ENCODE measurements at places on chromosomes 13 and 19.
A peak's percentile ranks its signal among the peaks of the same experiment; 100 is the strongest.

- DNase-seq, result peak; percentile 43
Measured at GRCh38 chr19:3783660-3784584, 2.3 kb downstream of the MATK start.

DNA sequence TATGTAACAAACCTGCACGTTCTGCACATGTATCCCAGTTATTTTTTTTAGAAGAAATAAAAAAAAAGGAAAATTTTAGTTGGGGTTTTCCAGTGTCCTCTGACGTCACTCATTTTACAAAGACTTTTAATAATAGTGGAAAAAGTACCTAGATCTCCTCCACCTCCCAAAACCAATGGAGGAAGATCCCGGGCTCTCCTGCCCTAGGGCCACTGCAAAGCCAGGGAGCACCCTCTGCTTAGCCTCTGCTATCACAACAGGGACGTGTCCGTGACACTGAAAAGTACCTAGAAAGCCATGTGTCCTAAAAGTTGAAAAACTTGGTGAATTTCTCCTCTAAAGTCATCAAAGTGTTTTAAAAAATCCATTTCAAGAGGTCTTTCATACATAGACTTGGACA, 46.7 kb upstream of the IRS2 start:
- no peak for DNase-seq

- DNase-seq, result no peak
Measured at GRCh38 chr19:56146904-56147303, 5.8 kb downstream of the ZNF444 start.

DNA sequence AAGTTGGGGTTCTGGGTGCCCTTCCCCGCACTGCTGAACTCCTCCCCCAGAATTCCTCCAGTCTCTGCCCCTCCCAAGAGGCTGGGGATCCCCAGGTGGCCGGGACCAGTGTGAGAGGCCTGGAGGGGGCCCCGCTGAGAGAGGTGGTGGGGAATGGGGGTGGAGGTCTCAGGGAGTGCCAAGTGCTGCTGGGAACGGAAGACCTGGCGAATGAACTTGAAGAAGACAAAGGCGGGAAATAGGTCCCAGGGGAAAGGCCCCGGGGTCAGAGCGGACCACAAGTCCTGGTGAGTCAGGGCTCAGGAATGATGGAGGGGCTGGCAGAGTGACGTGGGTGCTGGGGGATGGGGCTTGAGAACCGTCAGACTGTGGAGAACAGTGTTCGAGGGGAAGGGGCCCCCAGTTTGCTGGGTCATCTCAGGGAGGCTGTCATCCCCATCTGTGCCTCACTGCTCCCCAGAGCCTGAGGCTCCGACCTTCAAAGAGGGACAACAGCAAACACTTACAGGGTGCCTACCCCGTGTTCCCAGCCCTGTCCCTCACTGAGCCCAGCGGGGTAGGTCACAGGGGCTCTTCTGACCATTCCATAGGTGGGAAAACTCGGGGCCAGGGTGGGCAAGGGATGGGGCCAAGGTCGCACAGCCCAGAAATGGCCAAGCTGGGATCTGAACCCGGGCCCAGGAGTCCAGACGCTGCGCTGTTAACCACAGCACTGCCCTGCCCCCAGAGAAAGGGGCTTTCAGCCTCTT, 16.0 kb upstream of the SEMA6B start:
- no peak for DNase-seq

- DNase-seq, result peak; percentile 96
Measured at GRCh38 chr19:5790559-5791520, at the start of gene DUS3L. Gene DUS3L, minus strand, starts transcription at chr19:5791163. Its CDS starts 22 bp downstream, at chr19:5791141.

DNA sequence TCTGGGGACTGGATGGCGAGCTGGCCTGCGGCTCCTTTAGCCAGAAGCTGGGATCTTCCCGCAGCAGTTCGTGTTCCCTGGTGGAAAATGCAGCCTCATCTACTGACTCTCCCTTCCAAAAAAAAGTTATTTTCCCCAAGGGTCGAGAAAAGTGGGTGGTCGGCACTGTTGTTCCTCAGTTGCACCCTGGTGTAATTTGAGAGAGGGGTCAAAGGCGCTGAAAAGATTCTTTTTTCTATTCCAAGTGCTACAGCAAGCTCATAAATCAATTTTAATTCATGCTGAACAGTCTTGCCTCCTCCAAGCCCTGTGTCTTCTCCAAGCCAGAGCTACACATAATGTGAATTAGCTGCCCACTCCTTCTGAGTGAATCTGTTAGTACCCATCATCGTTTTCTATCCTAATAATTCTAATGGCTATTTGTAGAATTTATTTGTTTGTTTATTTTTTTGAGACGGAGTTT, 774 bp downstream of the SLC25A15 start:
- DNase-seq, result no peak

DNA sequence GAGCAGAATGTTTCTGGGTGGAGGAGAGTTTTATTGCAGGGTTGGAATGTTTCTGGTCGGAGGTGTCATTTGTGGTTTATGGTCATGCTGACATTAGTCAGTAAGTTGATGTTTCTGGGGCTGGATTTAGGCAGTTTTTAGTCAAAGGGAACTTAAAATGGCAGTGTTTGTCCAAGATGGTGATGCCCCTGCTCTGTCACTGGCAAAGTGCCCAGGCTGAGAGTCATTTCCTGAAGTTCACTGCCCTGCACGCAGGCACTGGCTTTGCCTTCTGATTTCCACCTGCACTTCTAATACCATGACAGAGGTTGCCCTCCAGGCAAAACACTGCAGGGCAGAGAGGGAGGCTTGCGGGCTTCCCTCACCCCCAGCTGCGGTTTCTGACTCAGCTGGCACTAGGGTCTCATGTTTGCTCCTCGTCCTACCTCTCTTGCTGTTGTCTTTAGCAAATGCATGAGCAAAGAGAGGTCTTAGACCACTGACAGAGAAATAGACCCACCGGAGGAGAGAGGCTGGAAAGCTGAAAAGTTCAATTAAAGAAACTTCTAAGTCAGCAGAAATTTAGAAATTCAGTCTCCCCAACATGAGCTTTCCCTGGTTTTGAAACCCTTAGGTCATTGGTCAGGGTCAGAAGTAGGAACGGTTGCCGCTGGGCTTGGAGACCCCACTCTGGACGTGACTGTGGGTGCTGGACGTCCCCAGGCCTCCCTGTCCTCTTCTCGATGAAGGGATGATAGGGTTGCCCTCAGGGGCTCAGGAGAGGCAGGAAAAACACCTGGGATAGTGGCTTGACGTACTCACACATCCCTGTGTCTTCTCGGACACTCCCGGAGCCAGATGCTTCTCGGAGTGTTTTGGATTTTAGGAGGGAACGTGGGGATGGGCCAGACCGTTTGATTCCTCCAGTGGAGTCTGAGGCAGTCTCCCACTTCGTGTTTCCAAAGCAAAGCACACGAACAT, 26.3 kb downstream of the TMEM255B start:
- no peak for DNase-seq

DNA sequence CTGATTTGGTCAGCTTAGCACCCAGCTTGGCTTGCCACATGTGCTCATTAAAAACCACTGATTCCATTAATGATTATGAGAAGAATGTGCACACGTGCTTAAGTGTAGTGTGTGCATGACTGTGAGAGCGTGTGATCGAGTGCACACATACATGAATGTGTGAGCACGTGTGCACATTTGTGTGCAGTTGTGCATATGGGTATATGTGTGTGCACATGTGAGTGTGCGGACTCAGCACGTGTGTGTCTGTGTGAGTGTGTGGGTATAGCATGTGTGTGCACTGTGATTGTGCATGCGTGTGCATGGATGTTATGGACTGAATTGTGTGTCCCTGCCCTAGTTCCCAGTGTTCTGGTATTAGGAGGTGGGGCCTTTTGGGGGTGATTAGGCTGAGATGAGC, 202.1 kb upstream of the ZNF536 start:
- DNase-seq, result no peak

DNA sequence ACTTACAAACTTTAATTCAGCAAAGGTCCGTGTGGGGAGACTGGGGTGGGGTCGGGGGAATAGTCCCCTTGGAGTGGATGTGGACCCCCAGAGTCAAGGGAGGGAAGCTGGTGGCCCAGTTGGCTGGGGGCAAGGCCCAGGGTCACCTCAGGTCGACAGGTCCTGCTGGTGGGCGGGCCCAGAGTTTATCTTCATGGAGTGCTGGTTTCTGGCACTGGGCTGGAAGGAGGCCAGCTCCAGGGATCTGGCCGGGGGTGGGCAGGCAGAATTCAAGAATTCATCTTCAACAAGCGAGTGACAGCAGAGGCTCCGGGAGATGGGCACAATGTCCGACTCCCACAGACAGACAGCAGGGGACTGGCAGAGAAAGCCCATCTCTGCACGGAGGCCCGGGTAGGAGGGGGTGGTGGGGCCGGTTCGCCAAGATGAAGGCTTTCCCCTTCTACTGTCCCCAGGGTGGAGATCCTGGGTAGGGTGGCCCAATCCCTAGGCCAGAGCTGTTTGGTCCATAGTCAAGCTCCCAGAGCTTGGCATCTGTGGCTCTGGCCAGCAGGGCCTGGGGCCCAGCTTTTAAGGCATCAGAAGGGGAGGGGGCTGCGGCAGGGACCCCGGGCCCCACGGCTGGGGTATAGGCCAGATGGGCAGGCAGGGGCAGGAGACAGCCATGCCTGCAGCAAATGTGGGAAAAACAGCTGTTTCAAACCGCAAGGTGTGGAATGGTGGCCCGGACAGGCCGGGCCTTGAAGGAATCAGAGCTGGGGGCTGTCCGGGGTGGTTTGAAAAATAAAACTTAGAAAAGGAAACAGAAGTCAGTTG, 622 bp upstream of the FDX2 start:
- DNase-seq, result no peak

DNA sequence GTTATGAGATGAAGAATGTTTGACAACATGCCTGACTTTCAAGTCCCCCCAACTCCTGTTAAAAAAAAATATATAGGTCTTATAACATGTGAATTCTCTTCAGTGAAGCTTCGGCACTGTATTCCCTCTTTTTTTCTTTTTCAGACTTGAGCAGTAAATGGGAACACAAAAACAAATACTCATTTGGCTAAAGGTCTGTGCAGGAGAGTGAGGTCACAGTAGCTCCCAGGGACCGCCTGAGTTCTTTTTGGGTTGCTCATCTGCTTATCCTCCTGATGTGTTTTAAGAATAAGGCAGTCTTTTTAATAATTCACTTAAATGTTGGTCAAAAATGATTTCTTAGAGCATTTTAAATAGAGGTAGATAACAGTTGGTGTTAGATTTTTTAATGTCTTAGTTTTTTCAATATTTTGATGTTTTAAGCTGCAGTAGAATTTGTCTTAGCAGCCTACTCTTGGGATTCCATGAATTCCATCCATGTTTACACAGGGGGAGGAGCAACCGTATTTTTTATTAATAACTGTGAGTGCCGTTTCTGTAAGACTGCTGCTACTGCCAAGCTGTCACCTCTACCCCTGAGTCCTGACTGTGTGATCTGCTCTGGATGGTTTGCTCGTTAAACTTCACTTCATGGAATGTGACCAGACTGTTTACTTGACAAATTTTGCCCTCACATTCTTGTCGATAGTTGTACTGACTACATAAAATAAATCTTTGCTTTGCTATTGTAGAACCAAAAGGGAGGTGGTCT, 14.9 kb downstream of the HNRNPM start:
- DNase-seq, result no peak

DNA sequence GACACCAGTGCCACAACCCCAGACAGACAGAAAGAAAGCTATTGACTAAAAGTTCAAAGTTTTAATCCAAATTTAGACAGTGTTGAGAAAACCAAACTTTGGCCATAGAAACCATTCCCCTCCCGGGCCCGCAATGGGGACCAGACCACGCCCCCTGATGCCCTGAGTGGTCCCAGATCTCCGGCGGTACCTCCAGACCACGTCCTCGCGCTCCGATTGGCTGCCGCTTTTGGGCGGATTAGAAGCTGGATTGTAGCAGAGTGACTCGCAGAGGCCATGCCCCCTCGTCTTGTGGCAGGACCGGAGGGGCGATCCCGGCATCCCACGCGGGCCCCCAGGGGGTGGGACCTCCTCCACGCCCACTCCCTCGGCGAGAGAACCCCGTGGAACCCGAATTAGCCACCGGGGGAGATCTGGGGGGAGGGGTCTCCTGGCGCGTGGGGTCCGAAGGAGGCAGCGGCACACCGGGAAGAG, 797 bp upstream of the HSD17B14 start:
- DNase-seq, result peak; percentile 76

DNA sequence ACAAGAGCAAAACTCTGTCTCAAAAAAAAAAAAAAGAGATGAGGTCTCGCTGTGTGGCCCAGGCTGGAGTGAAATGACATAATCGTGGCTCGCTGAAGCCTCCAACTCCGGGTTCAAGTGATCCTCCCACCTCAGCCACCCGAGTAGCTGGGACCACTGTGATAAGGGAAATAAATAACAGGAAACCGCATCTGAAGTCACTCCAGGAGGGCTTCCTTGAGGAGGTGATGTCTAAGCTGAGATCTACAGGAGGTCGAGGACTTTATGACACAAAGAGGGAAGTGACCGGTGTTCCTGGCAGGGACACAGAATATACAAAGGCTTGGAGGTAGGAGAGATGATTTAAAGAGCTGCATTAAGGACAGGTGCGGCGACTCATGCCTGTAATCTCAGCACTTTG, 8.9 kb upstream of the NR2F6 start:
- DNase-seq, result no peak

- DNase-seq, result peak; percentile 49
Measured at GRCh38 chr19:20423381-20424197, 142.0 kb downstream of the ZNF737 start.

DNA sequence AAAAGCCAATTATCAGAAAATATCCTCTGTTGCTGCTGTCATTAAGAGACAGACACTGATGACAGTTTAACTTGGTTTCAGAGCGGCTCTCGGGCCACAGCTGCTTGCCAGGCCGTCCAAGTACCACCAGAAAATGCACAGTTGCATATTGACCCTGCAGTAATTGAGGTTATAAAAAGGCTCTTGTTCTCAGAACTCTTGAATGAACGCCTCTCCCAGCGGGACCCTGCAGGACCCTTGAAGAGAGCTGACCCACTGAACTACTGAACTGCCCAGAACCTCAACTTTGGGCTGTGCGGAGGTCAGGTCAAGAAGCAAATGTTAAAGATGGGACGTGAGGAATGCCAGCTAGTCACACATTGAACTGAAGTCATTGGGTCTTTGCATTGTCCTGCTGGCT, 1559.0 kb upstream of the SLC10A2 start:
- DNase-seq, result no peak

DNA sequence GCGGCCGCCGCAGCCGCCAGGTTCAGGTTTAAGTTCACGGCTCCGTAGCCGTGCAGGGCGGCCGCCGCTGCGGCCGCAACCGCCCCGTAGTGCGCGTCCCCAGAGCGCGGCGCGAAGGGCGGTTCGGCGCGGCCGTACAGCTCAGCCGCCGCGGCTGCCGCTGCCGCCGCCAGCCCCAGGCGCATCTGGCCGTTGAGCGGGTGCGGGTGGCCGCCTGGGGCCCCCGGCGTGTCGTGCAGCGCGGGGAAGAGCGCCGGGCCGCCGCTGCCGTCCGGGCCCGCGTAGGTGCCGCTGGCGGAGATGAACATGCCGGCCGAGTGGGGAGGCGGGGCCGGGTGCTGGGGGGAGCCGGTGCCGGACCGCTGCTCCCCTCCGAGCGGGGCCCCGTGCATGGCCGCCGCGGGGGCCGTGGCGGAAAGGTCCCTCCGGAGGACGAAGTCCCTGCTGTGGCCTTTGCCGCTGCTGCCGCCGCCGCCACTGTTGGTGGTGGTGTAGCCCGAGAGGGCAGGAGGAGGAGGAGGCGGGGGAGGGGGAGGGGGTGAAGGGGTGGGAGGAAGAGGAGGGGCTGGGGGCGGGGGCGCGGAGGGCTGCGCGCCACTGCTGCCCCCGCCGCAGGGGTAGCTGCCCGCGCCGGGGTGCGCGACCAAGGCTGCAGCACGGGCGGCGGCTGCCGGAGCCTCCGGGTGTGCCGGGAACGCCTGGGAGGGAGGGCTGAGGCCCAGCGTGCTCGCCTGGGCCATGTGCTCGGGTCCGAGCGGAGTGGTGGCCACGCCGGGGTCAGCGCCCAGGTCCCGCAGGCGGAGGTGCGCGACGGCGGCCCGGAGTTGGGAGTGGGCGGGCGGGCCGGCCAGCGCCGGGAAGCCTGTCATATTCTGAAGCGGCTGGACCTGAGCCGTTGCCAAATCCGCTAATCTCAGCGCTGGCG, 654 bp downstream of the ZIC5 start:
- DNase-seq, result no peak

GRCh38 chr19:55133639-55134444, 15.2 kb downstream of the TNNT1 start:
- DNase-seq, result no peak
